ENCODE measurements at places on chromosomes 4 and X.

DNA sequence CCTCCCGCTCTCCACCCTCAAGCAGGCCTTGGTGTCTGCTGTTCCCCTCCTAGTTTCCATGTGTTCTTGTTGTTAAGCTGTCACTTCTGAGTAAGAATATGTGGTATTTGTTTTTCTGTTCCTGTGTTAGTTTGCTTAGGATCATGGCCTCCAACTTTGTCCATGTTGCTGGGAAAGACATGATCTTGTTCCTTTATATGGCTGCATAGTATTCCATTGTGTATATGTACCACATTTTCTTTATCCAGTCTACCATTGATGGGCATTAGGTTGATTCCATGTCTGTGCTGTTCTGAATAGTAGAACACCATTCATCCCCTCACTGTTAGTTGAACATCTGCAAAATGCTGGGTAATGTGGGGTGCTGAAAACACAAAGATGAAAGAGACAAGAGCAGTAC, 222.9 kb downstream of the PALLD start:
- DNase-seq, result no peak

- no peak for DNase-seq
Measured at GRCh38 chrX:119069128-119069527, 3.7 kb upstream of the CT47C1 start.

DNA sequence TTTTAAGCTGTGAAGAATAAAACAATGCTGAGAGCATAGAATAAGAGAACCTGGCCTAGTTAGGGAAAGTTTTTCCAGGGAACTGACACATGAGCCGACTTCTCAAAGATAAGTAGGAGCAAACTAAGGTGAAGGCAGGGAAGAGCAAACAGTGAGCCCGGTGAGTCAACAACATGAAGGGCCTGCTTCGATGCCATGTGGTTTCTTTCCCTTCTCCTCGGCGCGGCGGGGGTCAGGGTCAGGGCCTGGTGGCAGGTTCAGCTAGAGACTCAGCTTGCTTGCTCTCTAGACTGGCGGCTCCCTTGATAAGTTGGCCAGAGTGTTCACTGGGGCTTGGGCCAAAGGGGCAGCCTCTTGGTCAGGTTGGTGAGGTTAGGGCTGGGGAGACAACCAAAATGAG, 81.1 kb downstream of the DLG3 start:
- DNase-seq, result no peak

DNA sequence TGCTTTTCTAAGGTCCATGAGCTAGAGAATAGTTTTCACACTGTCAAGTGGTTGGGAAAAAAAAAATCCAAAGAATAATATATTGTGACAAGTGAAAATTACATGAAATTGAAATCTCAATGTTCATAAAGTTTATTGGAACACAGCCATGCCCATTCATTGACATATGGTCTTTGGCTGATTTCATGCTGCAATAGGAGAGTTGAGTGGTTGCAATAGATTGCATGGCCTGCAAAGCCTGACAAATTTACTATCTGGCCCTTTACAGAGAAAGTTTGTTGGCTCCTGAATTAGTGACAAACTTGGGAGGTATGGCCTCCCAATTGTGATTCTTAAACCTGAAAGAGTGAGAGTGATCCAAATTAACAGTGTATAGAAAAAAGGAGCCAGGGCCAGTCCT, 115.5 kb upstream of the FAM9C start:
- no peak for DNase-seq

GRCh38 chr4:41598580-41598979, 60.6 kb downstream of the LIMCH1 start:
- DNase-seq, result no peak

DNA sequence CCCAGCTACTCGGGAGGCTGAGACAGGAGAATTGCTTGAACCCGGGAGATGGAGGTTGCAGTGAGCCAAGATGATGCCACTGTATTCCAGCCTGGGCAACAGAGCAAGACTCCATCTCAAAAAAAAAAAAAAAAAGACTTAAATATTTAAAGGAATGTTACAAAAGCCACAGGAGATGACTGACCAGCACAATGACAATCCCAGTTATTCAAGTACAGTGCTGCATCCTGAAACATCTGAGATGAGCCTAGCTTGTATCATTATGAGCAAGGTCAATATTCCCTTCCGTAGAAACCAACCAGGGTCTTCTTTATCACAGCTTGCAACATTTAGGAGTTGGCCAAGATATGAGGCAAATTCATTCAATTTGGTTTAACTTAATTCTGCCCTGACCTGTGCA, 38.6 kb downstream of the LNX1 start:
- no peak for DNase-seq

GRCh38 chrX:153407736-153408135, 3.5 kb upstream of the ZFP92 start:
- DNase-seq, result no peak

DNA sequence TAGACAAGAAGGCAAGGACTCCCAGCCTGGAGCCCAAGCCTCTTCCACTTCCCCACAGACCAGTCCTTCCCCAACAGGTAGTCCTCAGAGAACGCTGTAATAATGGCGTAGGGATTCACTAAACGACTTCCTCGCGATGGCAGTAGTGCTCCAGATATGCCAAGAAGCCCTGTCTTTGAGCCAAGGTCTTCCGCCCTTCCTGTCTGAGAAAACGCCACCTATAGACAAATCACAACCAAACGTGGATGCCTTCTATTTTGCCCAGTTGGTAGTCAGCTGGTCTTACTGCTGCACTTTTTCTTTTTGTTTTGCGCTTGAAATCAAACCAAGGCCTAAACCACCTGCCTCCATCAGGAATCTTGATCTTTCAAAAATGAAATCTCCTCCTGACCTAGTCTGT, 203.3 kb downstream of the OR13H1 start:
- DNase-seq, result peak; percentile 59

- DNase-seq, result no peak
Measured at GRCh38 chr4:126144543-126145237, 829.9 kb downstream of the FAT4 start.

- no peak for DNase-seq
Measured at GRCh38 chrX:10011261-10011931, 44.2 kb downstream of the CLDN34 start.

GRCh38 chr4:4860600-4861389, 1.3 kb downstream of the MSX1 start:
- no peak for DNase-seq

- no peak for DNase-seq
Measured at GRCh38 chr4:81786766-81787165, 315.1 kb upstream of the RASGEF1B start.

GRCh38 chrX:10399043-10399741, 221.2 kb downstream of the MID1 start:
- DNase-seq, result no peak

- no peak for DNase-seq
Measured at GRCh38 chrX:122133478-122133877, 1050.6 kb upstream of the GRIA3 start.

GRCh38 chr4:188254211-188254610, 115.0 kb downstream of the TRIML1 start:
- DNase-seq, result no peak

DNA sequence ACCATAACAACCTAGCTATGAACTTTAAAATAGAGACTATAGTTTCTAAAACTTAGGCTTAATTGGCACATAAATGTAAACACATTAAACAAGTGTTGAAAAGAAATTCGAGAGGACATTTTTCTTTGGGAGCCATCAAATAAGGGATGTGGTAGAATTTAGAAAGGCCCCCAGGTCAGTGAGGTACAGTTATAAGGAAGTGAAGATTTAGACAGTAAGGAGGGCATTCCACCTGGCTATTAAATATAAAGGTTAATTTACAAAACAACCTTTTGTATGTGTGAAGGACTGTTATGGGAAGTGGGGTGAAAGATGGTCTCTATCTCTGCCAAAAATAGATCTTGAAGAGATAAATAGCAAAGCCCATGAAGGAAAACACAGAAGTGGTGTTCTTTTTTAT, 83.9 kb downstream of the AFF1 start:
- no peak for DNase-seq

- DNase-seq, result no peak
Measured at GRCh38 chr4:130143656-130144055, 1047.7 kb downstream of the C4orf33 start.

GRCh38 chr4:102761296-102761701, 531 bp upstream of the MANBA start:
- no peak for DNase-seq

GRCh38 chr4:69321153-69321729, 41.0 kb downstream of the UGT2B28 start:
- DNase-seq, result no peak

DNA sequence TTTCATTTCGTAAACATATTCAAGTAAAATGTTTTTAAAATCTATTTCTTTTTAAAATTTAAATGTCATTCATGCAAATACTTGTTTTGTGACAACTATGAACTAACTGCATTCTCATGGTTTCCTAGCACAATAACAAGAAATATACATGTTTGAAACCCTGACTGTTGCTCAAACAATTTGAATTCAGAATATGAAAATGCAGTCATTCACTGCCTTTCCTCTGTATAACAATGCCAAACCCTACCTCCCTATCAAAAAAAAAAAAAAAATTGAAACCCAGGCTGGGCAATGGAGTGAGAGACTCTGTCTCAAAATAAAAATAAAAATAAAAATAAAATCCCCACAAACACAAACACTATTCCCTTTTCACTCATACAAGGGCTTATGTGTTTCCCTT, 42.1 kb downstream of the MAB21L2 start:
- no peak for DNase-seq

DNA sequence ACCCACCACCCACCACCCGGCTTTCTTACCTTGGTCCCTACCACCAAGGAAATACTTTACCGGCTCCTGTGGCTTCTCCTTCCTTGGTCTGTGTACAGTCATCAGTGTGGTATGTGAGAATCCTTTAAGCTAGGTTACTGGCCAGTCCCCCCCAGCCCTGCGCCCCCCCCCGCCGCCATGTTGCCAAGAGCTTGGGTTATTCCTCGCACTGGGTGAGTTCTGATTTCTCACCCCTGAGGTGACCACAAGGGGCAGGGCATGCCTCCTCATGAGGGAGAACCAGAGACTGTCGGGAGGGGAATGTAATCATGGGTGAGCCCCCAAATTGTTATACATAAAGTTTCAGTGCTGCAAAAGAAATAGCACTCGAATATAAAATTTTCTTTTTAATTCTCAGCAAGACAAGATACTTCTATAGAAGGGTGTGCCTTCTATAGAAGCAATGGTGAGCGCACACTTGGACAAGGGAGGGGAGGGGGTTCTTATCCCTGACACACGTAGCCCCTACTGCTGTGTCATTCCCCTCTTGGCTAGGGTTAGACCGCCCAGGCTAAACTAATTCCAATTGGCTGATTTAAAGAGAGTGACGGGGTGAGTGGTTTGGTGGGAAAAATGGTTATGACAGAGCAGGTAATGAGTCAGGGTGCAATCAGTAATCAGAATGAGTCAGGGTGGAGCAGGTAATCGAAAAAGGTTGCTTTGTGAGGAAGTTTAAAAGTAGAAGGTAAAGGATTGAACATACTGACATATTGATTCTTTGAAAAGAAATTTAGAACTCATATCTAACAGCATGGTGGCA, 133.2 kb downstream of the KDM6A start:
- DNase-seq, result no peak

DNA sequence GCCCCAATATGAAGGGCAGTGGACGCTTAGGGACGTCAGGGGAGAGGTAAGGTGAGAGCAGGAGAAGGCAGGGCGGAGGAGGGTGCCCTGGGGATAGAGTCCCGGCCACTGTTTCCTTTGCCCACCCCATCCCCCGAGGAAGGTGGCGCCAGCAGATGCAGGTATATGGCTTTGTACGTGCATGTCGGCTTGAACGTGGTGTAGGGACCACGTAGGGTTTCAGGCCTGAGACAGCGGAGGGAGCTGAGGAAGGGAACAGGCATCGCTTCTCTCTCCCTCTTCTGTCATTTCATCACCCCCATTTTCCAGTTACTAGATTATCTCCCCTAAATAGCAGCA, 97.9 kb downstream of the PHKA2 start:
- no peak for DNase-seq

GRCh38 chrX:119398974-119399771, at the start of gene SLC25A43:
Gene SLC25A43 (plus strand): TSS chrX:119399336. CDS start chrX:119399404, 68 bp downstream.
- DNase-seq, result peak; percentile 7

DNA sequence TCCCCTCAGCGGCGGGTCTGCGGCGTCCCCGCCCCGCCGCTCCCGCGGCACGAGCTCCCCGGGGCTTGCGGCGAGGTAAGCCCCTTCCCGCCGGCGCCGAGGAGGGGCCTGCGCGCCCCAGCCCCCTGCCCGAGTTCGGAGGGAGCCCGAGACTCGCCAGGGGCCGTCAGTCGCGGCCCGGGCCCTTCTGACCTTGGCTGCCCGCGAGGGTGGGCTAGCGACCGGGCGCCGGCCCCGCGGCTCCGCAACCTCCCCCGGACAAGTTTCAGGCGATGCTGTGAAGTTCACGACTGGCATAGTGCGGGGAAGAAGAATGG, 554 bp downstream of the CDKL5 start:
- no peak for DNase-seq

GRCh38 chr4:53235547-53235946, 130.3 kb downstream of the SCFD2 start:
- no peak for DNase-seq

DNA sequence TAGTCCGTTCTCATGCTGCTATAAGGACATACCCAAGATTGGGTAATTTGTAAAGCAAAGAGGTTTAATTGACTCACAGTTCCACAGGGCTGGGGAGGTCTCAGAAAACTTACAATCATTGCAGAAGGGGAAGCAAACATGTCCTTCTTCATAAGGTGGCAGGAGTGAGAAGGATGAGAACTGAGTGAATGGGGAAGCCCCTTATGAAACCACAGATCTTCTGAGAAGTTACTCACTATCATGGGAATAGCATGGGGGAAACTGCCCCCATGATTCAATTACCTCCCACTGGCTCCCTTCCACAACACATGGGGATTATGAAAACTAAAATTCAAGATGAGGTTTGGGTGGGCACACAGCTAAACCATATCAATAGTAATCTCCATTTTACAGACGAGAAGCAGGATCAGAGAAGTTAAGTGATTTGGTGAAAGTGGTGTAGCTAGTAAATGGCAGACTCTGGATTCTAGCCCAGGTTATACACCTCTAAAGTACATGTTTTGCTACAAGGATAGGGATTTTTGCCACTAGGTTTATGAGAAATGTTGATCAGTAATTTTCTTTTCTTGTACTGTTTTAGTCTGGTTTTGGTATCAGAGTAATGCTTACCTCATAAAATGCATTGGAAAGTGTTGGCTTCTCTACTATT, 47.3 kb upstream of the C1GALT1C1 start:
- DNase-seq, result no peak

DNA sequence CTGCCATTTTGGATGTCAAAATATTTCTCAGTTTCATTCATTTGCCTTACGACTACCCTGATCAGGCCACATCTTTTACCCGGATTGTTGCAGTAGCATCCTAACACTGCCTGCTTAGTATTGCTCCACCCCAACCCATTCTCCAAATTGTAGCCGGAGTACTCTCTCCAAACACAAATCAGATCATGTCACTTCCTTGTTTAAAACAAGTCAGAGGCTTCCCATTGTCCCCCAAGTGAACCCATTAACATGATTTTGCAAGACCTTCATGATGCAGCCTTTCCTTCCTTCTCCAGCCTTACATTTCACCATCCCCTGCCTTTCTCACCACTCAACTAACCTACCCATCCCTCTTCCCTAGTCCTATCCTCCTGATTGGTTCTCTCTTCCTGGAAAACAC, 53.1 kb downstream of the FANCB start:
- DNase-seq, result no peak

Measured in activated T-helper 1 cell treated with Interleukin-2 at 50 U/mL for 16 hours (primary cell).